ENCODE measurements at places on chromosomes 12 and 14. TPM values are rescaled to one million over a fixed set of nuclear protein-coding genes. Genes with fewer than 3 reads are reported as not detected.

DNA sequence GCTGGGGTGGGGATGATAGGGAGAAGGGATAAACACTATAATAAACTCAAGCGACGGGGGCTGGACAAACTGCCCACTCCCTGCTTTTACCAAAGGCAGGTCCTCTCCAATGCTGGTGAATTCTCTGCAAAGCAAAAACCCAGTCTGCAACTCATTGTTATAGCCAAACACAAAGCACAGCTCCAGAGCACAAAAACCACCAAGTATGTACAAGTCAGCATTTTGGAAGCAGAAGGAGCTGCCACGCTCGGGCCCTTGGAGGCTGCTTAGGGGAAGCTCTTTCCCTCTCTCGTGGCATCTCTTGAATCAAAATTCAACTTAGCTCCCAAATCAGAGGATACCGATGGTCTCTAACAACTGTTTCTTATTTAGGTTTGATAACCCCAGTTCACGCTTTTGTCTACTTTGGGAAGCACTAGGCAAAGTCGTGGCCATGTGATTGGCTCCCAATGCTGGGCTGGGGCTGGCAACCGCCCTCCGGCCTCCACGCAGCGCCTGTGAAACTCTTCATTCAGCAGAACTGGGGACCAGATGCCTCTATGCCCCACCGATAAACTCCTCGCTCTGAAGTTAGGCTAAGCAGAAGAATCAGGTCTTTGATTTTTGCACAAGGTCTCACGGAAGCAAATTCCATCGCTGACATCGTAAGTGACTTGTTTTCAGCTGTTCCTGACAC lies 158.5 kb upstream of the FOXN3 start:
- DNase-seq: no peak

DNA sequence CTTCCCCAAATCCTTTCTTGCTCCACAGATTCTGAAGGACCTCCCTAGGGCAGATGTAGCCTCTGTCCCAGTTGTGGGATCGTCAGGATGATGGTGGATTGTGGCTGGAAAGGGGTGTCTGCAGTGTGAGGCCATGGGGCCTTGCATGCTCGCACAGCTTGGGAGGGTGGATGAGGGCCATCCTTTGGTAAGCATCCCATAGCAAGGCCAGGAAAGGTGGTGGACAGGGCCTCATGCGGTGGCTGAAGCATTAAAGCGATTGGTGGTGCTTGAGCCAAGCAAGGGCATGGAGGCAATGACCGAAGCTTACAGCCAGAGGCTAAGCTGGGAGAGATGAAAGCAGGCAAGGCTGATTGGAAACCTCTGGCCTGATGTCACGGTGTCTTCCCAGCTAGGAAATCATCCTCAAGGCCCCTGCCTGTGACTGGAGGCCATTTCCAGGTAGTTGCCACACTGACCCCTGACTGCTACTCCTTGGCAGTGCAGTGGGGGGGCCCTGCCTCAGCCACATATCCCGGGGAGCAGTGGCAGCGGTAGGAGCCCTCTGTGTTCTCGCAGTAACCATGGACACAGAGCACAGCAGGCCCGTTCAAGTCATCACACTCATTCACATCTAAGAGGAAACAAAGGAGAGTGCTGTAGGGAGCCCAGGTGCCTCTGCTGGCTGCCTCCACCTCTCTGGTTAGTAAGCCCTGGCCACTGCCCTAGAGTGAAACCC lies 7.0 kb downstream of the ISCA2 start:
- DNase-seq: peak; percentile 46

- DNase-seq: no peak
These were observed 151.0 kb upstream of the SRRM4 start for GRCh38 chr12:118830296-118830695.

DNA sequence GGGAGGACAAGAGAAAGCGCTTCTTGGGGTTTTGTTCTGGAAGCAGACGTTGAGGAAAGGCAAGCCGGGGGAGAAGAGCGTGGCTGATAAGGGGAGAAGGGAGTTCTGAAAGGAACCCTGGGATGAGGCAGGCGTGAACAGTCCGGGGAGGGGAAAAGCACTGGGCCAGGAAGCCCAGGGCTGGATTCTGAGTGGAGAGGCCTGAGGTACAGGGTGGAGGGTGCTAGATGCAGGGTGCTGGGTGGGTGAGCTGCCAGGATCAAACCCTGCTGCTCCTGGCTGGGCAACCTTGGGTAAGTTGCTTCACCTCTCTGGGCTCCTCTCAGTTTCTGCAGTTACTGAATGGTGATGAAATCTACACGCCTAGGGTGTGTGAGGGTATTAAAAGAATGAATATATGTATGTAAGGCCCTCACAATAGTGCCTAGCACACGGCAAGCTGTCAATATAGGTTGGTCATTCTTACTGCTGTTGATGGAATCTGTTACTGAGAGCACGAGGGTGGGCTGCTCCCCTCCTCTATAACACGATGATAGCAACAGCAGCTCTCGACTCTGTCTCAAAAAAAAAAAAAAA lies 138.5 kb downstream of the RBM19 start:
- no peak for DNase-seq

DNA sequence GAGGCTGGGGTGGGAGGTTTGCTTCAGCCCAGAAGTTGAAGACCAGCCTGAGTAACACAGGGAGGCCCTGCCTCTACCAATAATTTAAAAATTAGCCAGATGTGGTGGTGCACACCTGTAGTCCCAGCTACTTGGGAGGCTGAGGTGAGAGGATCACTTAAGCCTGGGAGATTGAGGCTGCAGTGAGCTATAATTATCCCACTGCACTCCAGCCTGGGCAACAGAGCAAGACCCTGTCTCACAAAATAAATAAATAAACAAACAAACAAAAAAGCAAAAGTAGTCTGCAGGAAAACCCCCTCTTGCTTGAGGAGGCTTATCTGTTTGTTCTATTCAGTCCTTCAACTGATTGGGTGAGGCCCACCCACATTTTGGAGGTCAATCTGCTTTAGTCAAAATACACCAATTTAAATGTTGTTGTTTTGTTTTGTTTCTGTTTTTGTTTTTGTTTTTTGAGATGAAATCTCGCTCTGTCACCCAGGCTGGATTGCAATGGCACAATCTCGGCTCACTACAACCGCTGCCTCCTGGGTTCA lies 24.9 kb upstream of the TXNRD1 start:
- no peak for DNase-seq

DNA sequence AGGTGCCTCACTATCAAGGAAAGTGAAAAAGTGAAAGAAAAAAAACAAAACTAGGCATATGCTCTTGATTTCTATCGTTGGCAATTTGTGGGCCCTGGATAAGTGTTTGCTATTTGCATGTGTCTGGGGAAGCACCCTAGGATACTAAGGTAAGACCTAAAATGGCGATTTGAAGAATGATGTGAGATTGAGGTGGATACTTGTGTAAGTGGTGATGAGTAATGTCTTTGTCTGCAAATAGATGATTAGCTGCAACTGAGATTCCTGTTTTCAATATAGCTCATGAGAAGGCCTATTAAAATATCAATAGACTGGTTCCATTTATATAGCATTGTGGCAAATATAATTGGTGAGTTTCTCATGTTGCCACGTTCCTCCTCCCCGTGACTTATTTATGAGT lies 261.7 kb downstream of the NEDD1 start:
- DNase-seq: no peak

DNA sequence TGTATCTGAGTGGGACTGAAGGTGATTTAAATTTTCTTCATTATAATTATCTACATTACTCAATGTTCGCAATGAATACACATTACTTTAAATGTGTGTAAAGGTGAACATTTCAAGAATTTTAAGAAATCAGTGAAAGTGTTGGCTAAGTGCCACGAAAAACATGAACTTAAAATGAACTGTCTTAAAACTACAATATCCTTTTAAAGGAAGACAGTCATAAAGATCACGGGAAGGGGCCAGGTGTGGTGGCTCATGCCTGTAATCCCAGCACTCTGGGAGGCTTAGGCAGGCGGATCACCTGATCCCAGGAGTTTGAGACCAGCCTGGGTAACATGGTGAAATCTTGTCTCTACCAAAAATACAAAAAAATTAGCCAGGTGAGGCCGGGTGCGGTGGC lies 11.2 kb downstream of the MOK start:
- no peak for DNase-seq

DNA sequence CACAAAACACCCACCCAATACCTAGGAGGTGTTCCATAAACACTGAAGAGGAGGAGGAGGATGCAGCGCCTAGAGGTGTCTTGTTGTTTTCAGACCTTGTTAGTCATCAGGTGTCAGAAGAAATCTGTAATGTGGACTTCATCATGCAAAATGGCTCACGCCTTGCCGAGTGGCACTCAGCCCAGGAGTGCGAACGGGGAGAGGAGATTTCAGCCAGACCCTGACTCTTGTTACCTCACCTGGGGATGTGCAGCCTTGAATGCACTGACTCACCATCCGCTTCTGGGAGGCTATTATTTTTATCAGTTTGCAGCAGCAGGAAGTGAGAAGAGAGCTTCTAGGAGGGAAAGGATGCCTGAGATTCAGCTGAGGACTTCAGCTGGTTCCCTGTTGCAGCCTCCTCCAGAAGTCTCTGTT lies 48.2 kb upstream of the PLXNC1 start:
- no peak for DNase-seq

DNA sequence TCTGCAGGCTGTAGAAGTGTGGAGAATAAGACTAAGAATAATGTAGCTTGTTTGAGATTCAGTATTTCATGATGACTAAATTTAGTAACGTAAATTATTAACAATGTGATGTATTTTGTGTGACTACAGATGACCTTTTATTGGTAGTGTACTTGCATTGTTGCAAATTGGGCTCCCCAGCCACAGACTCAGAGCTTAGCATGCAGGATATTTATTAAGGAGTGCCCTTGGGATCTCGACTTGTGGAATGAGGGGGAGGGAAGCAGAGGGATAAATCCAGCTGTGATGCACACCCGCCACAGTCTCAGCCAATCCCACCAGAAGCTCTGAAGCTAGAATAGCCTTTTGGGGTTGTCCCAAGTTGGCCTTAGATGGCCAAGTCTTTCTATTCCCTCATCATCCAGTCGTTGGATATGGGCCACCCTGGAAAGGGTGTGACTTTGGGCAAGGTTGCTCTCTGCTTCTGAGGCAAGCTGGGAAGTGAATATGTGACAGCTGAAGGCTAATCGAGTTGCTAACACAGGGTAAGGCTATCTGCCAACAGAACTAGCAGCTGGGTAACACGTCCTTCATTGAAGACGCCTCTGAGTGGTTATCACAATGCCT lies 42.1 kb upstream of the USP44 start:
- no peak for DNase-seq

DNA sequence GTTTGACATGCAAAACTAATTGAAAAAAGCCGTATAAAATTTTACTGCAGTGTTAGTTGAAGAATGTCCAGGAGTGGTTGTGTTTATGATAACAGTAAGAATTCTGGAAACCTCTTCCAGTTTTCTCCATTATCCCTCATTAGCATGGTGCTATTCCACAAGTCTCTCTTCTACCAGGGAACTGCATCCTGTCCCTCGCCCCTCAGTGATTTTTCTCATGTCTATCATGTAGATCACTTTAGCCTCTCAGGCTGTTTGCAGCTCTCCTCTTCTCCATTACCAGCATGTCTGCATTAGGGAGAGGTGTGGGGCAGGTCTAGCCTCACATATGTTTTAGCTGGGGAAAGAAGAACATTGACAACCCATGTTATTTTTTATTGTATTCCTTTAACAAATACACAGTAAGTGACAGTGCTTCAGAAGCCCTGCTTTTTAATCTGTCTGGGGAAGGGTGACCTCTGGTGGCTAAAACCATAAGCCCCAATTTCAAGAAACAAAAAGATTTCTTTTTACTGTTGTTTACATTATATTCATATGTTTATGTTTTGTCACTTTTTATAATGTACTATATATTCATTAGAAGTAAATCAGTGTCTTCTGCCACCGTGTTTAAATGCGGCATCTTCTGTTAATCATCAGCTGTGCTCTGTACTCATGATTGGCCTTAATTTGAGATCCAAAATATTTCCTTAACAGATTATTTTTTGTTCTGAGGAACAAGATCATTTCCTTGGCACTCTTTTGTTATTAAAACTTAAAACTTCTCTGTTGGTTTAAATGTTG lies 70.7 kb downstream of the RASSF8 start:
- DNase-seq: peak; percentile 27

DNA sequence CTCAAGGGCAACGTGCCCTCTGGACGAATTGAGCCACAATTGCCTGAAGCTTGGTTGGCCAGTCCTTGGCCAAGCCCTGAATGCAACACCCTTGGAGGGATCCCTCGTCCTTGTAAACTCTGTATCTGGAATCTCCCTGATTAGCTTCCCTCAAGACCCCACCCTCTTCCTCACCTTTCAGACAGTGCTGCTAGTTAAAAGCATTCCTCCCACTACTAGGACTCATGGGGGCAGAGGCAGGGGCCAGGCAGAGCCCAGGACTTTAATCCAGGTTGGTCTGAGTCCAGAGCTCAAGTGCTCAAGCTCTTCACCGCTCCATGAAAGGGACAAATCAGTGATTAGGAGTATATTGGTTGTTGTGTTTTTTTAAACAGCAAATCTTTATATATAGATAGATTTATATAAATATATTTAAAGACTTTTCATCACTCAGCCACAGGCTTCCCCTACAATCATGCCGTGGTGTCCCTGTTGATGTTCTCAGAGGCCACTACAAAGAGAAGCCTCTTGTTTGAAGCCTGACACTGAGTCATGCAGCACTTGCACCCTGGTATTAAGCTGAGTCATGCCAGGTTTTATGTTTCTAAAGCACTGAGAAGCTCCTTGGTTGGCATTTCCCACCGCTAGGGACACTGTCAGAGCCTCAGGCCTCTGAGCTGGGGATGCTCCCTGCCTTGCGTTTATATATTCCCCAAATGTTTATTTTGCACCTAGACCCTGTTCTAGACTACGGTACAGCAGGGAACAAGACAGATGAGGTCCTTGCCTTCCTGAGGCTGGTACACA lies 53.8 kb upstream of the GSC start:
- DNase-seq: no peak

DNA sequence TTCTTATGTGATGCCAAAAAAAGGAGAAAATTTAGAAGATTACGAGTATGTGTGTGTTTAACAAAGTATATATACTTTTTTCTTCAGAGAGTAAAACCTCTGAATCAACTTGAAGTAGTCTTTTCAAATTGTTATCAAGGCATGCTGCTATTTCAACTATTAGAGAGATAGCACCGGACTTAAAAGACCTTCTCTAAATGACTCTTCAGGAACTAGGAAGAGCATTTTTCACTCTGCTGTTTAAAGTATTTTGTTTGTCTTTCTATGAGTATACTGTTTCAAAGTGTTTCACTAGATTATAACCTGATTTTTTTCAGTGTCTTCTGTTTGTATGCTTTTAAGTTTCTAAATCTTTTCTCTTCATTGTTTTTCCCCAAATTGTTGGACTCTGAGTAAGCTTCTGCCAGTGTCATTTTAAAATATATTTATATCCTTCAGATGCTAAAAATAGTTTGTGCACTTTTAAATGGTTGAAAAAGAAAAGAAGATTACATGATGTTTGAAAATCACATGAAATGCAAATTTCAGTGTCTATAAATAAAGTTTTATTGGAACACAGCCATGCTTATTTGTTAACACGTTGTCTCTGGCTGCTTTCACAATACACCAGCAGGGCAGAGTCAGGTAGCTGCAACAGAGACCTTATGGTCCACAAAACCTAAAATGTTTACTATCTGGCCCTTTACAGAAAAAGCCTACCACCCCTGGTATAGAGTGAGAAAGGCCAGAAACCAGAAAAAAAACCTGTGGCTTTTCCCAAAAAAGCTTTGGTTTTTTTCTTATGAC lies 21.3 kb downstream of the CRADD start:
- no peak for DNase-seq

GRCh38 chr14:79544698-79545070 lies 666.6 kb downstream of the DIO2 start:
- DNase-seq: no peak

Gene ACOT6
- not detected for total RNA-seq

Gene WNT1
- total RNA-seq: not detected

Gene SIRT4
- total RNA-seq: 3.3 TPM

Gene KITLG
- not detected for total RNA-seq

Gene CAPZA3
- total RNA-seq: not detected

Gene TAS2R9
- total RNA-seq: not detected

Gene NAA30
- total RNA-seq: 14.5 TPM

Gene TMEM260
- total RNA-seq: 22.1 TPM

Gene PRB2
- not detected for total RNA-seq

Gene PCED1B
- 149 TPM for total RNA-seq

Data from activated naive CD4-positive, alpha-beta T cell treated with anti-CD3 and anti-CD28 coated beads, Interleukin-2, amount 50 U/mL, for 72 hours (primary cell).